Kidney (tissue), 22 donors: ENCODE measurements at places on chromosomes 16 and 17. TPM values are rescaled to one million over a fixed set of nuclear protein-coding genes. Genes with fewer than 3 reads are reported as not detected.

DNA sequence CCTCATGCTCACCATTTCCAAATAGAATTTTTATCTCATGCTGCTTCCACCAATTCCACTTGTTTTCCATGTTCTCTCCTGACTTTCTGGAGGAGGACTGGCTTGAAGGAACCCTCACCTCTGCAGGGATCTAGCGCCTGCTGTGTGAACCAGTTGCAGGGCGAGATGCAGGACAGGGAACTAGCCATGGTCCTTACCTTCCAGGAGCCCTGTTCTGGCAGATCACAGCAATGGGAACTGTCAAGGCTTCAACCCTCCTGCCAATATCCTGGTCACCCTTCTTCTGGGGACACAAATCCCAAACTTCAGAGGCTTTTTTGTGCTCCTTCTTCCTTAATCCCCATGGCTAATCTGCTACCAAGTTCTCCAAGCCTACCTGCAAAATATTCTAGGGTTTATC is 60.4 kb upstream of the MMP2 start:
- H3K4me1 ChIP-seq: no peaks in the 10 kb centered on the region
- DNase-seq: no peak
- H3K4me3 ChIP-seq: no peak overlapping the region
- no peaks in the 10 kb centered on the region for H3K27me3 ChIP-seq

GRCh38 chr16:59047114-59047513 is 313.0 kb upstream of the GOT2 start:
- H3K27ac ChIP-seq: no peak overlapping the region
- no peak overlapping the region for H3K4me3 ChIP-seq
- no peak for DNase-seq
- no peaks in the 10 kb centered on the region for H3K36me3 ChIP-seq
- H3K27me3 ChIP-seq: no peaks in the 10 kb centered on the region

DNA sequence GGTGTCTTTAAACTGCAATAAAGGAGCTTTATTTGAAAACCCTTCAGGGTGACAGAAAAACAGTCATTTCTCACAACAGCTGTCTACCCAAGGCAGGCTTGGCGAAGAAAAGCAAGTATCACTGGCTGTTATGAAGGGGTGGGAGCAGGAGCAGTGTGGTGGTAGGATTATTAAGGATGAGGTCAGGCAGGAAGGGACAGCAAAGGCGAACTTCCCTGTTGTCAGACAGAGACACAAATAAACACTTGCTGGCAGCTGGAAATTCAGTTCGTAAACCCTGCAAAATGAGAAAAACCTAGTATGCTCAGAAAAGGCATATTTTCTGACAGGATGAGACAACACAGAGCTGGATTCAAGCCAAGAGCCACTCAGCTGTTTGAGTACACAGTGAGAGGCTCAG is 416.3 kb upstream of the CDH5 start:
- H3K27me3 ChIP-seq: no peaks in the 10 kb centered on the region
- no peaks in the 10 kb centered on the region for H3K36me3 ChIP-seq
- DNase-seq: no peak
- H3K27ac ChIP-seq: no peak overlapping the region

ZNF597 gene
- 3.4 TPM for total RNA-seq

ANKFN1 gene
- 0.19 TPM for total RNA-seq

CDC6 gene
- total RNA-seq: 1.7 TPM

DNA sequence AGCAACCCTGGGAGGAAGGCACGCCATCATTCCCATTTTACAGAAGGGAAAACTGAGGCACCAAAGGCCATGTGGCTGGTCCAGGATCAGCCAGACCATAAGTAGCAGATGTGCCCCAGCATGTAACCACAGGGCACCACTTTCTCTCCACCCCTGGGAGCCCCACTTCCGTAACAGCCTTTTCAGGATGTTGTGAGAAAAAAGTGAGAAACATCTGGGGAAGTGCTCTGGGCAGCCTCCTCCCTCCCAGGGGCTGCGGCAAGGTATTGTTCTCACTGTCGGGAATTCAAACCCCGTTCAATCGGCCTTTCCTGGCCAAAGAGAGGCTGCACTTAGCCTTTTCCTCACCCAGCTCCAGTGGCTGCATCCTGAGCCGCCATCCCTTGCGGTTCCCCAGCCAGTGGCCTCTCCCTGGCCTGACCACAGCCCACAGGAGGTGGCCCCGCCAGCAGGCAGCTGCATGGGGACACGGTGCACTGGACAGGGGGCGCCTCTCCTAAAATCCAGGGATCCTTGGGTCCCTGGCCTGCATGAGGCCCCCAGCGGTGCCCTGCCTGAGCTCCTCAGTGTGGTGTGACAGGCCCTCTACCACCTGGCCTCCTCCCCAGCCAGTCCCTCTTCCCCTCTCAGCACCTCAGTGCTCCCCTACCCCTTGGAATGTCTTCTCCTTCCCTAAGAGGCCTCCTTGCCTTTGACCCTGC is 5.7 kb upstream of the CDH5 start:
- no peaks in the 10 kb centered on the region for H3K4me1 ChIP-seq
- H3K4me3 ChIP-seq: no peak overlapping the region
- H3K27ac ChIP-seq: peak overlapping the region; percentile 23
- H3K27me3 ChIP-seq: no peaks in the 10 kb centered on the region

IL21R gene
- total RNA-seq: 3.0 TPM

ABCA10 gene
- 4.2 TPM for total RNA-seq

CD79B gene
- total RNA-seq: 11.4 TPM

MYH1 gene
- total RNA-seq: not detected

GRCh38 chr16:85185303-85186100 is 73.2 kb upstream of the CIBAR2 start:
- H3K27ac ChIP-seq: no peak overlapping the region
- H3K36me3 ChIP-seq: peaks cover 3% of the 10 kb centered on the region
- H3K4me1 ChIP-seq: peaks cover 2% of the 10 kb centered on the region
- DNase-seq: no peak
- no peak overlapping the region for H3K4me3 ChIP-seq

- no peak overlapping the region for H3K4me3 ChIP-seq
- peaks cover 12% of the 10 kb centered on the region for H3K4me1 ChIP-seq
- H3K27me3 ChIP-seq: no peaks in the 10 kb centered on the region
- H3K36me3 ChIP-seq: no peaks in the 10 kb centered on the region
- H3K27ac ChIP-seq: no peak overlapping the region
These were observed 3.1 kb downstream of the NATD1 start for GRCh38 chr17:21249920-21250703.

KRTAP4-3 gene
- not detected for total RNA-seq
